ENCODE measurements at places on chromosomes 13 and 19.

GRCh38 chr13:51502153-51502651 is 49.4 kb upstream of the INTS6 start:
- DNase-seq: no peak

DNA sequence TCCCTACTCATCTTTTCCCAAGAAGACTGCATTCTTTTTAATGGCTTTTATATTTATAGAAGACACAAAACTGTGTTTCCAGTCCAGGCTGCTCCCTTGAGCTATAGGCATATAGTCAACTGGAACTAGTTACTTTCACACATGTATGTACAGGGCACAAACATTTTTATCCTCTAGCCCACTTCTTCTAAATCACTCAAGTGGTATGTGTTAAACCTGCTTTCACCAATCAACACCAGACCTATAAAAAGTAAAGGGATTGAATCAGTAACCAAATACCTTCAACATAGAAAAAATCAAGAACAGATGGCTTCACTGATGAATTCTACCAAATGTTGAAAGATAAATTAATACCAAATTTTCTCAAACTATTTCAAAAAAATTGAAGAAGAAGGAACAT is 584.2 kb upstream of the SLITRK1 start:
- no peak for DNase-seq

- no peak for DNase-seq
These were observed 3.4 kb downstream of the ZNF430 start for GRCh38 chr19:21023901-21024300.

DNA sequence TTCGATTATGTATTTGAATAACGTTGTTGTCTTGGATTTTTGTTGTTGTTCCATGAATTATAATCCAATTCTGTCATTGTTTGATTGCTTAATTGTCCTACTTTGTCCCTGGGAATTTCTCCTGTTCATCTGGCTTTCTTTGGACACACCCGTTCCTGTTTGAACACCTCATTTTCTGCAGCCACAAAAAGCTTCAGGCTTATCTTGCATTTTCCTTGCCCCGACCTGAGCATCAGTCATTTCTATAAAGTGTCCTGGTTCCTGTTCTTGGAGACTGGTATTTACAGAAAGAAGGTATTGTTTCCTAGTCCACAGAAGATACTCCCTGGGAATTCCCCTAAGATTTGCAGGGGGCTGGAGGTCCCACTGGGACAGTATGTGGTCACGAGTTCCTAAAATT is 731.8 kb upstream of the ARGLU1 start:
- no peak for DNase-seq

GRCh38 chr13:66273011-66273410 is 957.1 kb downstream of the PCDH9 start:
- no peak for DNase-seq

- DNase-seq: no peak
These were observed 1.9 kb downstream of the PPP1R12C start for GRCh38 chr19:55115446-55116065.

DNA sequence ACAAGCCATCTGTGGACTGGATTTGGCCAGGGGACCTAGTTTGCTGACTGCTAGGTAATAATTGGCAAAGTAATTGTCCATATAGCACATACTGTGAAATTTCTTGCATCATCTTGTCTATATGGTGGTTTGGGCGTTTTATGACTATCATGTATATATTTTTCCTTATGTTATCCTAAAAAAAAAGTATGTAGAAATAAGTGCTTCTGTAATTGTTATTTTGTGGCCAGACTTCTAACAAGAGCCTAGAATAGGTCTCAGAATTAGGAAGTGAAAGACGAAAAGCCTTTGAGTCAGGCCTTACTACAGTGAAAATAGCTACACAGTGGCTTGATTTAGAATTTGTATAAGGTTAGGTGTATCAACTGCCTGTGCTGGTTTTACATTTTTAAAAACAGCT is 4.2 kb downstream of the FNDC3A start:
- DNase-seq: no peak

GRCh38 chr19:5857203-5858081 is 6.2 kb upstream of the FUT3 start:
- DNase-seq: no peak

- no peak for DNase-seq
These were observed 1129.3 kb downstream of the SLITRK5 start for GRCh38 chr13:88800505-88800904.

GRCh38 chr19:41860419-41861115 is 512 bp downstream of the RPS19 start:
- no peak for DNase-seq

GRCh38 chr13:52005841-52006522 is 5.3 kb downstream of the ATP7B start:
- DNase-seq: no peak

- no peak for DNase-seq
These were observed 718.5 kb downstream of the EFNB2 start for GRCh38 chr13:105816994-105817393.

GRCh38 chr13:26476111-26476781 is 81.2 kb upstream of the WASF3 start:
- DNase-seq: no peak

- peak; percentile 67 for DNase-seq
These were observed 3.0 kb downstream of the PRKD2 start for GRCh38 chr19:46713781-46714443.

DNA sequence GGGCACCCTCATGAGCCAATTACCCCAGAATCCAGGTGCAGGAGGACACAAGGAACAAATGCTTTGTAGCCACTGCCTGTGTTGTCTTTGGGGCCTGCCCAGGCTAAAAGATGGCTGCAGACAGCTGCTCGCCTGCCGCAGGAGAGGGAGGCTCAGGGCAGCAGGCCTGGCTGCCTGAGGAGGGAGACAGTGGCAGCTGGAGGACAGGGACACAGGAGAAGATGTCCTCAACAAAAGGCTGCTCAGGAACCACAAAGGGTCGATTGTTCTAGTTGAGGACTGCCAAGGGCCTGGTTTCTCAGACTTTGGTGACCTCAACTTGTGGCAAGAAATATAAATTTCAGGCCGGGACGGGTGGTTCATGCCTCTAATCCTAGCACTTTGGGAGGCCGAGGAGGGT is 7.6 kb downstream of the SIRT2 start:
- no peak for DNase-seq

- peak; percentile 11 for DNase-seq
These were observed at the start of gene CYP4F3 for GRCh38 chr19:15640294-15640903. CYP4F3 (plus strand) TSS chr19:15640897; CDS start chr19:15641416, 519 bp downstream.

- DNase-seq: no peak
These were observed 645 bp upstream of the TRAPPC5 start for GRCh38 chr19:7679771-7680605.

Data from CD4-positive, alpha-beta T cell treated with Interferon gamma for 1 hour (primary cell).